ENCODE measurements at places on chromosomes 5 and 9.

DNA sequence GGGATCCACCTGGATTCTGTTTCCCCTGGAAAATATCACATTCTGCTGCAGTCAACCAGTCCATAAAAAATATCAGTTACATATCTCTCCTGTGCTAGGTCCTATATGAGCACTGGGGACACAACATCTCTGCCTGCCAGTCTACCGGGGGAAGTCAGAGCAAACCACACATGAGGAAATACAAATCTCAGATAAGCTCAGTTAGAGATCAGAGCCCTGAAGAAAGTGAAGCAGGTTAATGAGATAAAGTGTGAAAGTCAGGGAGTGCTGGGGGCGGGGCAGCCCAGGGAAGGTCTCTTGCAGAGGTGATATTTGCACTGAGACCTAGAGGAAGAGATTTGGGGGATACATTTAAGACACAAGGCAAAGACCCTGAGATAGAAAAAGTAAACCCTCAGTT is 67.8 kb upstream of the SLC1A1 start:
- DNase-seq: peak; percentile 4

- DNase-seq: no peak
Measured at GRCh38 chr5:74471875-74472274, 168.7 kb downstream of the ENC1 start.

GRCh38 chr9:76609285-76610010 is 150.5 kb downstream of the GCNT1 start:
- no peak for DNase-seq

DNA sequence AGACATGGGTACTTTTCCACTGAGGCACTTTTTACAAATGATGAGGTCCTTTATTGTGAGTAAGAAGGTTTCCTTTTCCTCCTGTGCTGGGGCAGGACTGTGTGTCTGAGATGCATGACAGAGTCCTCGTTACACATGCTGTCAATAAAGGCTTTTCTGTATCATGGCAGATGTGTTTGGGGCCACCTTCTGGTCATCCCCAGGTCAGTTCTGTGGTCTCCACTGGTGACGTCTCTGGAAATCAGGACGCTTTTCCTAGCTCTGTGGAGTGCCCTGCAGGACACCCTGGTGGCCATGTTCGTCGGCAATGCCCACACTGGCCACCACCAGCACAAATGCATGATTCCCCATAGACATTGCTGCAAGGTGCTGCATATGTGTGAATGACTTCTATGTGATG is 2.8 kb downstream of the CMBL start:
- DNase-seq: no peak

GRCh38 chr9:75087289-75087823 is 599 bp downstream of the NMRK1 start:
- peak; percentile 60 for DNase-seq

- DNase-seq: no peak
Measured at GRCh38 chr5:5738797-5739489, 316.5 kb downstream of the ICE1 start.

DNA sequence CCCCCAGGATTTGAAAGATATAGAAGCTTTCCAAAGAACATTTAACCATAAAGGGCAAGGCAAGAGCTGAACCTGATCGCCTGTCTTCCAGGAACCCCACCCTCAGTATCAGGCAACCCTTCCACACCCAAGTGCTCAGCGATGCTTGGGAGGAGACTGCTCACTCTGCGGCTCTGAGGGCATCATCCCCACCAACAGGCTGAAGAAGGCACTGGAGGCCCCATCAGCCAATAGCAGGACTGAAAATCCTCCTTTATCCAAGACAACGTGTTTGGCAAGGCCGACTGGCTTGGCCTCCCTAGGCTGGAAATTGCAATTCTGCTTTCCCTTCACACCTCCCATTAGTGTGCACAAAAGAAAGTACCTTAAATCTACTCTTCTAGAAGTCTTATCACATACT is 1.4 kb upstream of the PPP2CA start:
- no peak for DNase-seq

GRCh38 chr9:82275258-82275927 is 286.8 kb downstream of the SPATA31D1 start:
- DNase-seq: no peak

All from CD4-positive, alpha-beta T cell treated with Interleukin-6 for 4 hours (primary cell).